ENCODE measurements at places on chromosomes 3 and 15.

GRCh38 chr3:62503516-62503915 lies 130.2 kb upstream of the FEZF2 start:
- DNase-seq = no peak

DNA sequence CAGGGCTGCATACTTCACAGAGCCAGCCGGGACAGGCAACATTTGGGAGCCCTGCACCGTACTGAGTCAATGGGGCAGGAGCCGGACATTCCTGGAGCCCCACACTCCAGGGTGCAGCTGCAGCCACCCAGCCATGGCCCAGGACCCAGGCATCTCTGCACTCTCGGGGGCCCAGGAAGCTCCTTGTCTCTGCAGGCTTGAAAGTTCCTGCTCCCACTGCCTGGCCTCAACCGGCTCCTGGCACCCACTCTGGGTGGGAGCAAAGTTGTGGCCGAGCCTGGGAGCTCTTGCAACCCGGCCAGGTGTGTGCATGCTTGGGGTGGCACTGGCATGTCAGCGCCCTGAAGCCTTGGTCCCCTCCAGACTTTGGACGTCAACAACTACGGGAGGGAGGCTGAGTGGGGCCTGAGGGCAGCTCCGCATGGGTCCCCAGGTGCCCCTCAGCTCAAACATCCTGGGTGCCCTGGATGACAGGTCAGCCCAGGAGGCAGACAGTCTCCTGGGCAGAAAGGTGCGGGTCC lies 833.5 kb upstream of the CADM2 start:
- no peak for DNase-seq

DNA sequence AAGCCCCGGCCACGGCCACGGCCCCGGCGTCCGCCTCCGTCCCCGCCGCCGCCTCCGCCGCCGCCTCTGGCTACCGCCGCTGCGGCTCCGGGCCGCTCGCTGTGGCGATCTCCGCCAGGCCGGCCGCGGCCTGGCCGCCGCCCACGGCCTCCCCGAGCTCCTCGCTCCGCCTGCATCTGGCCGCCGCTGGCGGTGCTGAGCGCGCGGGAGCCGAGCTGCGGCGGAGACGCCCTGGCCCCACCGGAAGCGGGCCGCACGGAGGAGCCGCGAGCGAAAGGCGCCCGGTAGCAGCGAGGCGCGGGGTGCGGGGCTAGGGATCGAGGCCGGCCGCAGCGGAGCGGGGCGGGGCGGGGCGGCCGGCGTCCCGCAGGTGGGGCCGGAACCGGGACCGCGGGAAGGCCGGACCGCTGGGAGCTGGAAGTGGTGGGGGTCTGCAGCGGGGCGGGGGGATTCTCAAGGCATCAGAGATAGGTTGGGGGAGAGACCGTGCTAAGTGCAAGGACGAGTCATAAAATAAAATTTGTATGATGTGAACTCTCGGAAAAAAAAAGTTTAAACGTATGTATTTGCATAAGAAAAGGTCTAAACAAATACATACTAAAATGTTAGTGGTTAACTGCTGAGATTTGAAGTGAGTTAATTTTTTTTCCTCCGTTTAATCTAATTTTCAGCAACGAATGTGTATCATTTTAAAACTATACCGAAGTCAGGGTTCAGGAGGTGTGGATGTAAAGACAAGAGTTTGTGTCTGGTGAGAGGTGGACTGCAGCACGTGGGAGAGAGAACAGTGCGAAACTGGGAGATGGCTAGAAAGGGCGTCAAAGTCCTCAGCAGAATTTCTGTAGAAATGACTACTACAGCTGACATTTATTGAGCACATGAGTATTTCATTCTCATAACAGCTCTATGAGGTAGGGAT lies at the start of gene AVEN:
AVEN (minus strand) TSS at position 334 of the 919 bp plus-strand sequence; CDS start at position 176, 158 bp downstream.
- no peak for DNase-seq

- DNase-seq = no peak
Measured at GRCh38 chr3:49470714-49471420, 800 bp downstream of the DAG1 start.

All from AG04450 (cell line).